Choroid plexus epithelial cell (primary cell): ENCODE measurements at places on chromosomes 1 and 21.

DNA sequence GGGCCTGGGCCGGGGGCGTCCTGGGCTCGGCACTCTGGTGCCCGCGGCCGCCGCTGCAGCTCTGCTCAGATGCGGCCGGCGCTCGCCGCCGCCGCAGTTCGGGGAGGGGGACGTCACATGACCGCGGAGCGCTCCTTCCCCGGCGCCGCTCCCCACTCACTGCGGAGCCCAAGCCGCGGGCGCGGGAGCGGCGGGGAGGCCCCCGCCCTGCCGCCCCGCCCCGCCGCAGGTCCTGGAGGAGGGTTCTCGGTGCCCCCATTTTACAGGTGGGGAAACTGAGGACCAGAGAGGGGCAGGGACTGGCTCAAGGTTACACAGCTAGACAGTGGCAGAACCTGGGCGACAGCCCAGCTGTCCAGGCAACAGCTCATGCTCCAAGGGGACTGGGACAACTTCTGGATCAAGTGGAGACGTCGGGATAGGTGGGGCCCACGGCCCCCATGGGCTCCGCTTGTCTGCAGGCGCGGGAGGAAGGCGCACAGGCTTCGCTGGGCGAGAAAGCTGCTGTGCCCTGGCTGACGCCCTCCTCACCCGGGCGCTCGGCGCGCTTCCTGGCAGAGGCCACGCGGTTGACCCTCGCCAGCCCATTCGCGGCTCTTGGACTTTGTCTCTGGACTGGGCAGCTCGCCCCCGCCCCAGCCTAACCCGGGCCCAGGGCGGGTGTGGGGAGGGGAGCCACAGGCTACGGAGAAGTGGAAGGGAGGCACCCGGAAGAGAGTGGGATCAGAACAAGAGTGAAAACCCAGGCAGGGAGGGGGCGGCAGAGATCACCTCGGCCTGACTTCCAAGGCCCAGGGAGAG, at the start of gene RAP1GAP:
TSS of gene RAP1GAP (minus strand) at position 100 of the 801 bp plus-strand sequence. CDS start 49,325 bp downstream, outside the sequence.
- DNase-seq = no peak

DNA sequence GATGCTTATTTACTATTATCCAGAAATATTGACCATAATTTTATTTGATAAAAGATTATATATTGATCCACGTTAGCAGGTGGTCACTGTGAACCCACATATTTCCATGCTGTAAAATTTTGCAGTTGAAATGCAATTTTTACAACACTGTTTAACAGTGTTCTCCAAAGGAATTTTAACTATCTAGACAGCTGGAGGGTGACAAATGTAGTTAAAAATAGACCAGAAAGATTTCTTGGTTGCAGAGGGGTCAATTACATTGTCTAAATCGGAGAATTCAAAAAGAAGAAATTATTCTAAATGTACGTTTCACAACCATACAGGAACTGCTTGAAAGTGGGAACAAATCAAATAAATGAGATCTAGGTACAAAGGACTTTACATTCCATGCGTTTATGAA, 625.2 kb upstream of the NCAM2 start:
- DNase-seq = no peak

DNA sequence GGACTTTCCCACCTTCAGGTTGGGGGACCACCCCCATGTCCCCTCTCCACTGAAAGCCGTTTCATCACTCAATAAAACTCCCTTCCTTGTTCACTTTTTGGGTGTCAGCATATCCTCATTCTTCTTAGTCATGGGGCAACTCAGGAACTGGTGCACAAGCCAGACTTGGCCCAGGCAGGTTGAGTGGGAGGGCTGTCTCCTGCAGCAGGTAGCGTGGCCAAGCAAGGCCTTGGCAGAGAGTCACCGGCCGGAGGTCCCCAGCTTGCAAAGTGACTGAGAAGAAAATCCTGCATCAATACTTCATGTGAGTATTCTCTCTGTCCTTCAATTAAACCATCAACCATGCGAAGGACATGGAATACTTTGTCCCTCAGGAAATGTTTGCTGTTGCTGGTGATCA, 148.9 kb downstream of the RHOU start:
- DNase-seq = no peak

DNA sequence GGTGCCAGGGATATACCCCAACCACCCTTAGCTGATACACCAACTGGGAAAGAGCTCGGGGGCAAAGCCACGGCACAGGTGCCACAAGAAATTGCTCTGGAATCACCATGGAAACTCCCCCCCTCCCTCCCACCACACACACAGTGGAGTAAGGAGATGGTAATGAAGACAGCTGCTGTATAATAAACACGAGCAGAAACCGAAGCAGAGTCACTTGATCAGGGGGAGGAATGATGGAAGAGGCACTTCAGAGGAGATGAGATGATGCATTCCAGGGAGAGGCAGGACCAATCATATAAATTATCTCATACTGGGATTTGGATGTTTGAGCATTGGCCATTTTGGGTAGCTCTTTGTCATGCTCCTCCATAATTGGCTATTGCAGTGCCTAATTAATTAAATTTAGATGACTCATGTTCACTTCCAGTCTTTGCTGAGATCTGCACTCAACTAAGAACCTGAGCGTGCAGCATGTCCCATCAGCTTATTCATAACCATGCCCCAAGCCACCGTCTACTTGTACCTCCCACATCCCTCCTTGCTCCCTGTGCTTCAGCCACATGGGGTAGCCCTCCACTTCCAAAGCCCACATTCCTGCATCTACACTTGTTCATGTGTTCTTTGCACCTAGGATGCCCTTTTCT, 189.5 kb downstream of the ZSCAN20 start:
- DNase-seq = no peak

DNA sequence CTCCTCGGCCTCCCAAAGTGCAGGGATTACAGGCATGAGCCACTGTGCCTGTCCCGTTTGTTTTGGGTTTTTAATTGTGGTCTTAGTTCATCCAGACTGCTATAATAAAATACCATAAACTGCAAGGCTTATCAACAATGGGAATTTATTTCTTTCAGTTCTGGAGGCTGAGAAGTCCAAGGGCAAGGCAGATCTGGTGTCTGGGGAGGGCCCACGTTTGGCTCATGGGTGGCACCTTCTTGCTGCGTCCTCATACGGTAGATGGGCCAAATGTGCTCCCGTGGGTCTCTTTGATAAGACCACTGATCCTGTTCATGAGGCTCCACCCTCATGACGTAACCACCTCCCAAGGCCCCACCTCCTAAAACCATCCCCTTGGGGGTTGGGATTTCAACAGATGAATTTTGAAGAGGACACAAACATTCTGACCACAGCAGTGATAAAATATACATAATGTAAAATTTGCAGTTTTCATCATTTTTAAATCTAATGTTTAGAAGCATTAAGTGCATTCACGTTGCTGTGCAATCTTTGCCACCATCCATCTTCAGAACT, 133.4 kb upstream of the ERRFI1 start:
- DNase-seq = no peak

DNA sequence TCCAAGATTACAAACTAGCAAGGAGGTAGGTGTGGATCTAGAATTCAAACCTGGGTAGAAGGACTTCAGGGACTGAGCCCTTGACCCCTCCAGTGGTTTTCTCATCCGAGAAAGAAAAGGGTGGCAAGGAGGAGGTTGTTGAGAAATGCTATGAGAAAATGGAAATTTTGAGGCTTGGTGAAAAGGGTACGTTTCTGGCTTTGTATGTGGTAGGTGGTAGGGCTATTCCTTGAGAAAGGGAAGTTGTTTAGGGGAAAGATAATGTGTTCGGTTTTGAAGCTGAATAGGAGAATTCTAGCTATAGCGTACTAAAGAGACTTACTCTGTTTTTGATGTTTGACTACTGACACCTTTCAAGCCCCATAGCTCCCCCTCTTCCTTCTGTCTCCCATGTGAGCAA, 133.8 kb downstream of the CNIH3 start:
- no peak for DNase-seq

GRCh38 chr1:24765308-24765988, 20.2 kb downstream of the CLIC4 start:
- DNase-seq = peak; percentile 66

GRCh38 chr1:87053446-87053845, 139.0 kb downstream of the HS2ST1 start:
- no peak for DNase-seq

DNA sequence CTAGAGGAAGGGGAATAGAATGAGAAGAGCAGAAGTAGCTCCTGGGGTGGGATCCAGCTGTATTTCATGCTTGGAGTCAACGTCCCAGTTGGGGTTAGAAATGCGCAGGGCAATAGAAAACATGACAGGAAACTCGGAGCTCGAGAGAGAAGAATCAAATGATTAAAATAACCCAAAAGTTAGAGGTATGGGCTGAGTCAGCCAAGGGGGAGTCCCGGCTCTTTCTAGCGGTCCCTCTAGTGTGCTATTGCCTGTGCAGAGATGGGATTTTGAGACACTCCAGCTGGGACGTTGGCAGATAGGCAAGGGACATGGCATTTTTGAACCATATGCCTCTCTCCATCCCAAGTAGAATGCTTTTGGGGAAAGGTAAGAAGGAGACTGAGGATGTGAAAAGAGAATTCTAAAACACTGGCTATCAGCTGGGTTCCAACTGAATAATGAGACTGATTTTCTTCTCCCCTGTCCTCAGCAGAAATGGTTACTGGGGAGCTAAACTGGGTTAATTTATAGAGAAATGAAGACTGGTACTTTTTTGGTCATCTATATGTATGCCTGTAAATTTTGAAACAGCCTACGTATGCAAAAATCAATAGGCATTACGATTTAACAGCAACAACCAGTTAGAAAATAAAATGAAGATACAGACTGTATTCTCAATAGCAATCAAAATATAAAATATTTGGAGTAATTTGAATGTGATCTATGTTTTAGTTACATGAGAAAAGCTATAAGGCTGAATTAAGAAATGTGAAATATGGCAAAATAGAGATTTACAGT, 7.0 kb upstream of the VPS26C start:
- no peak for DNase-seq

DNA sequence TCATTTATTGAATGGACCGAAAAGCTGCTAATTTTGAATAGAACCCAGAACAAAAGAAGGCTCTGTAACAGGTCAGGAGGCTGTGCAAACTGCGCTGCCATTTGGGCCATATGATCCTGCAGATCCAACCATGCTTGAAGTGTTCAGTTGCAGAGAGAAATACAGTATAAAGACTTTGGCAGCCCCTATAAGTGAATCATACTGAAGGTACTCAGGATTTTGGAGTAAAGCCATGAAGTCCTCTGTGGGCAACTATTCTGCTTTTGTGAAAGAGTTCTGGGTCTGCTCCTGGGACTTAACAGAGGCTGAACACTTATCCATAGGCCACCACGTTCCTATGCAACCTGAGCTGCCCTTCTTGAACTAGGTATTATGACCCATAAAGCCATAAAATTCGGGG, 1613.6 kb upstream of the PRMT6 start:
- no peak for DNase-seq

- no peak for DNase-seq
These were observed 17.9 kb upstream of the PRSS38 start for GRCh38 chr1:227797625-227798024.
